Motor neuron (in vitro differentiated cells): ENCODE measurements at places on chromosomes 1 and 21.

DNA sequence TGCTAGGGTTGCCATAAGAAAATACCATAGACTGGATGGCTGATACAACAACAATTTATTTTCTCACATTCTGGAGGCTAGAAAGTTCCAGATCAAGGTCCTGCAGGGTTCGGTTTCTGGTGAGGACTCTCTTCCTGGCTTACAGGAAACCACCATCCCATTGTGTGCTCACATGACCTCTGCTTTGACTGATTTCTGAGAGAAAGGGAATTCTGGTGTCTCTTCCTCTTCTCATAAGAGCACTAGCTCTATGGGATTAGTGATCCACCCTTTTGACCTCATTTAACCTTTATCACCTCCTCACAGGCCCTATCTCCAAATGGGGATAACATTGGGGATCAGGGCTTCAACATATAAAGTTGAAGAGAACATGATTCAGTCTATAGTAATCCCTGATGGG, 47.5 kb downstream of the MRPL39 start:
- no peak for ATAC-seq

- no peak for ATAC-seq
These were observed 102.5 kb upstream of the USP24 start for GRCh38 chr1:55317673-55318072.

DNA sequence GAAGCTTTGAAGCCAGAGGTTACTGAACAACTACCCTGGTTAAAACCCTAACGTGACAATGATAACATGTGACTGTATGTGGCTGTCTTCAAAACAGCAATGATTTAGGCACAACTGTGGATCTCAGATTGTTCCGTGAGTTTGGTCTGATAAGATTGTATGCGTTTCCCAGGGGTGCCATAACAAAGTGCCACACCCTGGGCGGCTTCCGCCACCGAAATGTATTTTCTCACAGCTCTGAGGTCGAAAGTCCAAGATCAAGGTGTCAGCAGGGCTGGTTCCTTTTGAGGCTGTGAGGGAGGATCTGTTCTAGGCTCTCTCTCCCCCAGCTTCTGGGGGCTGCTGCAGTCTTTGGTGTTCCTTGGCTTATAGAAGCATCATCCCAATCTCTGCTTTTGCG, 29.5 kb upstream of the ERG start:
- no peak for ATAC-seq

DNA sequence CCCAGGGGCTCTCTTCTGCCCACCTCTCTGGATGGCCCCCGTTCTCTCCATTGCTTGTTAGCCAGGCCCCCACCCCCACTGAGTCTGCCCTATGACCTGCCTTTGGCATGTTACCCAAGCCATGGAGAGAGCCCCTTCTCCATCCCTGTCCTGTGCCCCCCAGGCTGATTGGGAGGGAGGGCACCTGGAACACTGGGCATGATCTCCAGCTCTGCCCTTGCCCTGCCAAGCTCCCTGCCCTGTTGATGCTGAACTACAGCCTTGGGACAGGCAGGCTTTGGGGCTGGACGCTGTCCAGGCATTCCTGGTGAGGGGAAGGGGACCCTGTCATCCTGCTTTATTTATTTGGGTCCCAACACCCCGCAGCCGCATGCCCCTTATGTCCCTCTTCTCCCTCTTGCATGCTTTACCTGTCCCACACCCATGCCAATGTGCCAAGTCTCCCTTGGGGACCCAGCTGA, 10.7 kb downstream of the TRIM46 start:
- ATAC-seq = no peak

GRCh38 chr1:95098196-95098595, 19.0 kb upstream of the TLCD4 start:
- ATAC-seq = no peak

DNA sequence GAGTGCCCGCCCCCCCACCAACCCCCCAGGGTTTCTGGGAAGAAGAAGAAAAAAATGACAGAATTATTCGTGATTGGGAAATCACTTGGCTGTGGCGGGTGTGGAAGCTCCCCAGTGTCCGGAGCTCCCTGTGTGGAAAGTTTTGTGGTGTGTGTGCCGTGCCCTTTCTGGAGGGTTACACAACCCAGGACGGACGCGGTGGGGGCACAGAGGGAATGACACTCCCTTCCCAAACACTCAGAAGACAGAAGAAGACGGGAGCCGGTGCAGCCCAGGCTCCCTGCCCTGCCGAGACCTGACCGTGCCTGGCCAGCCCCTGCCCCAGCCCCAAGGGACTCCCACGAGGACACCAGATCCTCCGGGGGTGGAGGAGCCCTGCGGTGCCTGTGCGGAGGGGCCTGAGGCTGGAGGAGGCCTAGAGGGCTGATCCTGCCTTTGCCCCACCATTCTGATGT, 33.0 kb upstream of the ADARB1 start:
- ATAC-seq = no peak
